ENCODE measurements at places on chromosomes 2 and 18.
A peak's percentile ranks its signal among the peaks of the same experiment; 100 is the strongest.

DNA sequence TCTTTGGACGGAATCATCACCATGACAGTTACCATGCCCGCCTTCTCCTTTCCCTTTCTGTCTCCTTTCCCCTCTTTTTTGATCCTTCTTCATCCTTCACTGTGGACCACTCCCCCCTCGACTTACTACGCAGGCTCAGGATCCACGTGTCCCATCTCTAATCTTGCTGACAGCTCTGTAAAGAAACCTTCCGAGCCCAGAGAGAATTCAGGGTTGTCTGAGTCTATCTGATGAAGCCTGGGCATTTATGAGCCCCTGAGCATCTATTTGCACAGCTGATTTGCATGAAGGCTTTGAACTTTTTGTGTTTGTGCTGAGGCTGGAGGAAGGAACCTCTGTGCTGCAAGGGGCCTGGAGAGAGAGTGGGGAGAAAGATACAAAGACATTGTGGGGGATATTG, 50.7 kb downstream of the CIB4 start:
- peak; percentile 6 for DNase-seq

DNA sequence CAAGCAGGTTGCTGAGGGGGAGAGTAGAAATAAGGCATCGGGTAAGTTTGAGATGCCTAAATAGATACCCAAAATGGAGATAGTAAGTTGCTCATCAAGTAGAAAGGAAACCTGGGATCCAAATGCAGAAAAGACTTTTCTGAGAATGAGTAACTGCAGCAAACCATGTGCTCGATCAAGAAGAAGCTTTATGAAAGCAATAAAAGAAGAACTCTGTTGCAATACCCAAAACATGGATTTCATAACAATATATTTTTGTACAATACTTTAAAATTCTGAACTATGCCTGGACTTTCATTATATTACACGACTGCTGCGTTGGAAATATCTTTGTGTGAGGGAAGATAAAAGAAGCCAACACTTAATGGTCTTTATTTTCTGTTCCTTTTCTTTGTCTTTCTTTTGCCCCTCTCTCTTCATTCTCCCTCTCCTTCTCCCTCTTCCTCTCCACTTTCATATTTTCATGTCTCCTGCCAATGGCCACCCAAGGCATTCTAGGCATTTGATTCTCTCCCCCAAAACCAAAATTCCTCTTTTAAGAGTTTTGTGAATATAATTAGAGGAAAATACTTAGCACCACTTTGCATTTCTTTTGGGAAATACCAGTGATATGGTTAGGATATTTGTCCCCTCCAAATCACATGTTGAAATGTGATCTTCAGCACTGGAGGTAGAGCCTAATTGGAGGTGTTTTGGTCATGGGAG, 257.6 kb downstream of the MREG start:
- no peak for DNase-seq

GRCh38 chr18:28736223-28736622, 559.3 kb upstream of the CDH2 start:
- DNase-seq, result no peak

- DNase-seq, result no peak
Observed at GRCh38 chr2:47206181-47206580, 51.1 kb upstream of the STPG4 start.

- no peak for DNase-seq
Observed at GRCh38 chr2:134244587-134244986, 9.3 kb upstream of the MGAT5 start.

- no peak for DNase-seq
Observed at GRCh38 chr2:200782251-200782650, 29.5 kb upstream of the BZW1 start.

DNA sequence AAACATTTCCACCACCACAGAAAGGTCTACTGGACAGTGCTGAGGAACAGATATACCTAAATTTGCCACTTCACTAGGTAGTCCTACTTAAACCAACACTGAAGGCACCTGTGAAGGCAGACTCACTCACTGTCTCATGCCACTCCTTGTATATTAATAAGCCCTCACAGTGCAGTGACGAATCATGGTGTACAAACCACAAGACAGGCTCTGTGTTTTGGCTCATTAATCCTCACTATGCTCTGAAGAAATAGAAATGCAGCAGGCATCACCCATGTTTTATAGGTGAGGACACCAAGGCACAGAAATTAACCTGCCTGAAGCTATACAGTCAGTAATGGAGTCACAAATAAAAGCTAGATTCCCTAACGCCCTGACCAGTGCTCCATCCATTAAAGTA, 44.3 kb downstream of the BARD1 start:
- DNase-seq, result no peak

GRCh38 chr18:44683556-44683955, 2.9 kb downstream of the SETBP1 start:
- no peak for DNase-seq

DNA sequence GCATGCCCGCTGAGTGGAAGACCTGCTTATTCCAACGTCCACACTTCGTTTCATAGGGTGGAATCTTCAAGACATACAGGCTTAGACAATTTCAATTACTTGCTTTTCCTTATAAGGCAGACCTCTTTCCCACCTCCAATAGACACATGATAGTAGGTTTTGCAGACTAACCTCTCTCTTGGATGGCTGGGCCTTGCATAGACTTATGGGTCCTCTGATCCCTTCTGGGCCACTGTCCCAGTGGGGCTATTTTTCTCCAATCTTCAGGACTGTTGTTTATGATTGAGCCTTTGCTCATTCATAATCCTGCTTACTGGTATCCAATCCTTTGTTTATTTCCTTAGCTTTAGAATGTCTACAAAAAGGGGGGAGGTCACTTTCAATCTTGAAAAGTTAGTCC, 138.9 kb downstream of the FAM210A start:
- DNase-seq, result no peak

DNA sequence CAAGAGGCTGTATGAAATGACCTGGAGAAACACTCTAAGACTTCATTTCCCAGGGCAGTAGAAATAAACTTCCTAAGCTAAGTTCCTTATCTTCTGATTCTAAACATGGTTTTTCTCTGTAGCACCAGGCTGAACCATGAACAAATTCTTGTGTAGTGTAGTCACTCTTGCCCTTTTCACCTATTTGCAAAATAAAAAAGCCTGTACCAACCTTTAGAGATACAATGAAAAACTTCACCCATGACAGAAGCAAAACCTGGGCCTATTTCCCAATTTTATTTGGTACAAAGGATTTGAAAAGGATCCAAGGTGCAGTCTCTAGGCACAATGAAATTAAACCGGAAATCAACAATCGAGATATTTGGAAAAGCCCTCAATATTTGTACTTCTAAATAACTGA, 43.6 kb downstream of the POLR1A start:
- DNase-seq, result peak; percentile 50

- DNase-seq, result no peak
Observed at GRCh38 chr18:45657357-45658335, 42.4 kb downstream of the SLC14A2 start.

DNA sequence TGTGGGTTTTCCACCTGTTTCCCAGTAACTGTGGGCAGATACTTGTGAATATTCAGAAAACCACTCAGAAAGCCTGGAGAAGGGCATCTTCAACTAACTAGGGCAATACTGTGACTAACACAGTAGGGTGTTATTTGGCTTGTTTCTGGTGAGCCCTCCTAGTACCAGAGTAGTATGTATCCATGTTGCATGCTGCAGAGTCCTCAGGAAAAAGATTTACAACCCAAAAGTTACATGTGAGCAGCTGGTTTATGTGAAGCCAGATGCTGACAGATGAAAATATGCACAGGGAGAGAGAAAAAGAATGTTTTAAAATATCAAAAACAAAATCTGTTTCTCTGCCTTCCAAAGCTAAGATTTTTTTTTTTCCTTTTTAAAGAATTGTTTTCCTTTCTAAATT, 333.2 kb upstream of the UBE2E3 start:
- no peak for DNase-seq

DNA sequence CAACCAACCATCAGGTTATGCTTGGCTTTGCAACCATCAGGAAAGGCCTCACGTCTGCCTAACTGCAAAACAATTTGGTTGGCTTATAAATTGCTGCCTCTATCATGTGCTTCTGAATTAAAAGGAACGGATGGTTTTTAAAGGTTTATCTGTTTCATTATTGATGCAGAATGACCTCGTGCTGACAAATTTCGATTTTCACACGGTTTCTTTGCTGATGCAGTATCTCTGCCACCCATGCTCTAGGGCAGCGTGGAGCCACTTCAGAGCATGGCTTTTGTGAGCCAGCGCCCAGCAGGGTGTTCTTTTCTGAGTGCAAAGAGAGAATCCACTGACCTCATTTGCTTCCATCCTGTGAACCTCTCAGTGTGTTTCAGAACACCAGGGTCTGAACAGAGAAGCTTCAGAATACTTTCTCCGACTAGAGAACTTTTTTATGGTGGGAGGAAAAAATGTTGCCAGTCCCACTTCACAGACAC, 143.1 kb upstream of the L3MBTL4 start:
- DNase-seq, result no peak

GRCh38 chr2:226308986-226309385, 490.6 kb downstream of the IRS1 start:
- DNase-seq, result no peak

DNA sequence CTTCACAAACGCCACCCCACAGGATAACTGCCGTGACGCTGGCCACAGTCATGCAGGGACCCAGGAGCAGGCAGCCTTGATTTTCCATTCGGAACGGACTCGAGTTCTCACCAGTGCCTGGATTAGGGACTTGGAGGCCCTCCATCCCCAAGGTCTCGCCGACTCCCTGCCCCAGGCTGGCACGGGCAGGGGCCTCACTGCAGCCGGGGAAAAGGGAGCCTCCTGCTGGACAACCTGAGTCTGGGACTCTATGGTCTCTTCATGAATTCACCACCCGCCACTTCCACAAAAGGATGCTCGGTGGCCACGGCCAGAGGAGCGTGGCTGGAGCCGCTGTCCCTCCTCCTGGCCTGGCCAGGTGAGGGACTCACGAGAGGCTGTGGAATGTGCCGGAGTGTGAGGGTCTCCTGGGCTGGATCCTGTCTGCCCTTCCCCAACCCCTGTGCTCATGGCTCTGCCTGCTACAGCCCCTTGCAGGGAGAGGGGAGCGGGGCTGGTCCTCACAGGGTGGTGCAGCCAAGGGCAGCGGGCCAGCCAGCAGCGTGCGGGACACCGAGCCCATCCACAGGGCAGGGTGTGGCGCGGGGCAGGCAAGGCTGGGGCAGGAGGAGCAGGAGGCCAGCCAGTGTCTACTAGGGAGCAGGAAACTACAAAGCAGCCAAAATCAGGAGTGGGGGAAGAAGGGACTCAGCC, 42.3 kb downstream of the AQP12A start:
- no peak for DNase-seq

DNA sequence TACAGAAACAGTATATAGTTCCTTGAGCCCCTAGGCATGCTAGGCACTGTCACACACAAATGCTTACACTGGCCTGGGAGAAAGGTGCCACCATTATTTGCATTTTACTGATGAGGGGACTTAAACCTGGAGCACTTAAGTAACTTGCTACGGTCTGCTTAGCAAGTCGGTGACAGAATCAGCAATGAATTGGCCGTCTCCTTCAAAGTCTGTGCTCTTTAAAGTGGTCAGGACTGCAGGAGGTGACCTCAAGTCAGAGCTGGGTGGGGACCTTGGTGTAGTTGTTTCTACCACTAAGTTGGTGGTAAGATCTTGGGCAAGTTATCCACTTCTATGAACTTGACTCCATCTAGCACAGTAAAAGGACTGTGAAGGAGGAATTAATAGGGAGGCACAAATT, 34.8 kb downstream of the PTPRM start:
- no peak for DNase-seq

DNA sequence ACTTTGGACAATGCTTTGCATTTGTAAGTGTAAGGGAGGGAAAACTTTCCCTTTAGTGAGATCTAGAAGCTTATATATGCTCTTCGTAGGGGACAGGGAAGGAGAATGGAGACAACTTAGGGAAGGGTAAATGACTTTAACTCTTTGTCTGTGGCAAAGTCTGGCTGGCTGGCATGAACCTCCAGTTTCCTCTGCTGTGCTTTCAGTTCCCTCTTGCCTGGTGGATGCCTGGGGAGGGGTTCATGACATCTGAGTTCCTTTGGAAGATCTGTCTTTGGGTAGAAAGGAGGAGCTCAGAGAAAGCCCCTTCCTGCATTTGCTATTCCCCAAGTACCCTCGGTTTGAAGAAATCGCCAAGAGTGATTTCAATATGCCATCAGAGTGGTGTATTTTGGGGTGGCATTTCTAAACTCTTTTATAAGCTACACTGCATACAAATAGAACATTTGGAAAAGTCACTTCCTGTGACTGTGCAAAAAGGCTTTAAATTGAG, 143.6 kb downstream of the VAPA start:
- DNase-seq, result no peak

DNA sequence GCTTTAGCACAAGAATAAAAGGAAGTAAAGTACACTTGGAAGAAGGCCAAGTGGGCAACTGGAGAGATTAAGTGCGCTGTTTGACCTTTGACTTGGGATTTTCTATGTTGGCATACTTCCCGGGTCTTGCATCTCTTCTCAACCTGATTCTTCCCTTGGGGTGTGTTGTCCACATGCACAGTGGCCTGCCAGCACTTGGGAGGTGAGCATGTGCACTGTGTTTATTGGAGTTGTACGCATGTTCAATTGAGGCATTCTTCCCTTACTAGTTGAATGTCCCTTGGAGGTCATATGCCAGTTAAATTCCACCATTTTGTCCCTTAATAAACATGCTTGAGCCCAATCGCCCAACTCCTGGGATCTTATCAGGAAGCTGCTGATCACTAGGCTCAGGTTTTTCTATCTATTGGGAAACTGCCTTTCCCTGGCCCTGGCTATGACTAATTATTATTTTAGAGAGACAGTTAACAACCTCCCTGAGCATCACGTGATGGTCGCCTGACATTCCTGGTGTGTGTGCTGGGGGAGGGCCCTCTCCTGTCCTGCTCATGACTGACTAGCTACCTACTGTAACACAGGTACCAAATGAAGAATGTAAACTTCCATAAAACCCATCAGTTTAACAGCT, 62.5 kb upstream of the RAPGEF4 start:
- DNase-seq, result no peak

DNA sequence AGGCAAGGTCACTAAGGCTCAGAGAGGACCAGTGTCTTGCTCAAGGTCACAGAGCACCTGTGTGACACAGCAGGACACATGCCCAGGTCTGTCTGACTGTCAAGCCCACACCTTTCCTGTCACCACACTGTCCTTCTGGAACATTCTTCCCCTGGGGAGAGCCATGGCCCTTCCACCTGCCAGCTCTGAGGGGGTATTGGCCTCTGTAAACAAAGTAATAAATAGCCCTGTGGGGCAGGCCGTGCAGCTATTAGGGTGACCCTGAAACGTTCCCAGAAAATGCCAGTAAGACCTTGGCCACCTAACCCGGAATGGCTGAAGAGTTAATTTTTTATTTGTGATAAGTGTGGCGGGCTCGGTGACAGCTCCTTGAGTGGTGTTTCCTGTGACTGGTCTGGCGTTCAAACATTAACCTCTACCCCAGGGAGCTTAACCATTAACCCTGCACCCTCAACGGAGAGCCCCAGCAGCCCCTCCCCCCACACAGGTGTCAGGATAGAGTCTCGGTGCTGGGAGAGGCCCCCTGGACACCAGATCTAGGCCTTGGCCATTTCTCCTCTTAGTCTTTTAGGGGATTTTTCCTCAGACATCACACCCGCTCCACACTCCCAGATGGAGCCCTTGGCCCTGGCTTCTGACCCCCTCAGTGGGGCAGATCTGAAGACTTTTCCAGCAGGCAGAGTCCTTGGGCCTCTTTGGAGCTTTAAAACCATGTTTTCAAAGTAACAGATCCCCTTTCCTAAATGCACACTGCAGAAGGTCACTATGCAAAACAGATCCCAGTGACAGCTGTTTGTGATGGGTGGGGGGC, 36.6 kb downstream of the SCTR start:
- no peak for DNase-seq

Data from SJSA1 (cell line).